GM12878 (cell line): ENCODE measurements at places on chromosomes 5 and 9. TPM values are rescaled to one million over a fixed set of nuclear protein-coding genes. Genes with fewer than 3 reads are reported as not detected.

PPP3R2 gene
- not detected in 2 replicates for total RNA-seq

WDR38 gene
- not detected in 2 replicates for total RNA-seq

TRPM3 gene
- not detected in 2 replicates for total RNA-seq

DNA sequence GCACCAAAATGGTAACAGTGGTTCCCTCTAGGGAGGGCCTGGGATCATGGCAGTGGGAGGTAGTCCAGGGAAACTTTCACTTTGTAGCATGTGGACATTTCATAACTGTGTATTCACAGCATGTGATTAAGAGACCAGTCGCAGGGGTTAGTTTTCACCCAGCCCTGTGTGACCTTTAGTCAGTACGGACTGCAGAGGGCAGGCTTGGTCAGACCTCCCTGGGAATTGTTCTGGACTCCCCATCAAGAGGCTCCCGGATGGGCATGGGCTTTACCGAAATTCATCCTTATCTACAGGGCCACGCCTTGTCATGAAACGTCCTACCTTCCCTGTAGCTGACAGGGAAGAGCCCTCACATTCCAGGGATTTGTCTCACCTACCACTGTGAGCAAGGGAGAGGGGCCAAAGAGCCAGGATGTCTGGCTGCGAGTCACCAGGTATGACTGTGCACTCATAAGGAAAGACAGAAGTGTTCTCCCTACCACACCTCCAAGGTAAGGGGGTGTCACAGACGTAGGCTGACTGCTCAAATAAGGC is 19.9 kb downstream of the GPX3 start:
- no peak for DNase-seq

DNA sequence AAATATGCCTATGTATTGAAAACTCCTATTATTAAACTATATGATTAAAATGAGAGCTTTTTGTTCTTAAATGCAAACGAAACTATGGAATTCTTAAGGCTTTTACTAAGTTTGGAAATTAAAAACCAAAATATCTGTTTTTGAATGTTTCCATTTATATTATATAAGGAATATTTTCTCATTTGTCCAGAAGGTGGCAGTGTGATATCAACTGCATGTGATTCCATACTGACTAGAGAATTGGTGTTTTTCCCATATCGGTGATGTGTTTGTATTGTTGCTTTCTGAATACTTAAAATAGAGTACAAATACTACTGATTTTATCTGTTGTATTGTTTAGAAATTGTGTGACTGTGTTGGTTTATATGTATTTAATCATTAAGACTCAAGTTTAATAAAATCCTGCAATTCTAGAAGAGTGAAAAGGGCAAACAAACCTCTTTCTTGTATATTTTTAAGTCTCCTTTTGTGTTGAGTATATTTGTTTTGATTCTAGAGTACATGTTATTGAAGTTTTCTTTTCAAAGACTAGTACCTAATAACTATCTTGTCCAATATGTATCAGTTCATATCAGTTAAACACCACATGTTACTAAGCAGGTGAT is 320.8 kb downstream of the CCDC171 start:
- no peak for DNase-seq

GRCh38 chr5:17004441-17005106 is 68.5 kb upstream of the MYO10 start:
- DNase-seq: no peak

GRCh38 chr5:51131266-51131665 is 252.0 kb upstream of the ISL1 start:
- no peak for DNase-seq
